ENCODE measurements at places on chromosomes 1 and 21.

- no peak for DNase-seq
Measured at GRCh38 chr1:215321802-215322201, 239.3 kb downstream of the KCNK2 start.

DNA sequence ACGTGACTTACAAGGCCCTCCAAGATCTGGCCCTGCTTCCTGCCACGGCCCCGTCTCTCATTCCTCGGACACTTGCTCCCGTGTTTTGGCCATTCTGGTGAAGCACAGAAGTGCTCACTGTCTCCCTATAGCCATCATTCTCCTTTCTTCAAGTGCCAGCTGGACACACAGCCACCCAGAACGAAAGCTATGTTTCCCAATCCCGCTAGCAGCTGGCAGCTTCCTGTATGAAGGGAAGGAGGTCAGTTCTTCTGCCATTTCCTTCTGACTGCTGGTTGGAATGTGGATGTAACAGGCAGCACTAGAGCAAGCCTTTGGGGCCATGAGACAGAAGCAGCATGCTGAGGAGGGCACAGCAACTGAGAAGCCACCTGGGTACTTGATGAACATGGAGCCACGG, 82.8 kb downstream of the TGFBR3 start:
- DNase-seq: no peak

DNA sequence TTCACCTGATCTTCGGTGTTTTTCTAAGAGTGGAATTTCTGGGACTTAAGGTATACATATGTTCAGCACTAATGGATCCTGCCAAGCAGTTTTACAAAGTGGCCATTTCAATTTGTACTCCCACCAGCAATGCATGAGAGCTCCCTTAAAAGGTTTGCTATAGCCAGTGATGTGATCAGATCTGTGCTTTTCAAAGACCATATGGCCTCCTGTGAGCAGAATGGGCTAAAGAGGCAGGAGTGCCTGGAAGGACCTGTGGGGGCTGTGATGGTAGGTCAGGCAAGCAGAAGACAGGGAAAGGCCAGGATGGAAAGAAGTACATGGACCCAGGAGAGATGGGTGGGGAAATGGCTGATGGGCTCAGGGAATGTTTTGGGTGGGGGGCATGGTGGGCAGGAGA, 252.7 kb downstream of the DISC1 start:
- DNase-seq: no peak

DNA sequence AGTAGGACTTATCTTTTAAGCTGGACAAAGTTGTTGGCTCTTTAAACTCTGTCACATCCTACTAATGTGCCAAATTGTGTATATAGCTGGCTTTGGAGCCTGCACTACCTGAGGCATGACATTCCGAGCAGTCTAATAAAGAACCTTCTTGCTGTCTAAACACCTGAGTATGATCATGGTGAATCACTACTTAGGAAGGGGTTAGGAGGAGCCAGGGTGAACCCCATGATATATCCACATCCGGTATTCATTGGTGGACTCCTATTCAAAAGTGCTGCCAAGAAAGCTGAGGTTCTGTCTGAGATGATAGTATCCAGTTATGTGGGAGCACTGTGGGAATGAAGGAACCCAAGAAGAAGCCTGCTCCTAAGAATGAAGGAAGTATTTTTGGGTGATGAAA, 27.1 kb downstream of the CRNN start:
- DNase-seq: no peak

GRCh38 chr1:63326106-63326472, 3.7 kb downstream of the FOXD3 start:
- DNase-seq: no peak

GRCh38 chr1:25922056-25922970, 16.1 kb upstream of the STMN1 start:
- DNase-seq: no peak

GRCh38 chr1:117094841-117095604, 26.5 kb downstream of the TRIM45 start:
- DNase-seq: no peak

GRCh38 chr1:242187816-242188215, 188.9 kb upstream of the MAP1LC3C start:
- no peak for DNase-seq

DNA sequence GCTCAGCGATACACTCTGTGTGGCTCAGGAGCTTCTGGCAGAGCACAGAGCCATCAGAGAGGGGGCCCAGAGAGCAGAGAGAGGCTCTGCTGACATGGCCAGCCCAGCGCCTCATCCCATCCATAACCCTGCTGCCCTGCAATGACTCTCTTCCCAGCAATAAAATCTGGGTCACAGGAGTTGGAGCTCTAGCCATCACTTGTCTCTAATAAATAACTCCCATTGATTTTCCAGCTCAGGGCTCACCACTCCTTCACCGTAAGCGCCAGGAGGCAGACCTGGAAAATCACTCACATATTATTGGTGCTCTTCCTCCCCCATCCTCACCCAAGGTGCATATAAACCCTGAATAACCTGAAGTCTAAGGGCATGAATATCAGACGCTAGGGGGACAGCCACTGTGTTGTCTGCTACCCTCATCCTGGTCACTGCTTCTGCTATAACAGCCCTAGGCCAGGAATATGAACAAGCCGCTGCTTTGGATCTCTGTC, at the start of gene APCS:
Gene APCS (plus strand): TSS at position 366 of the 491 bp plus-strand sequence. CDS start 96 bp downstream, at position 462.
- DNase-seq: peak; percentile 91

- no peak for DNase-seq
Measured at GRCh38 chr1:209062081-209062620, 521.4 kb upstream of the CAMK1G start.

GRCh38 chr1:201792534-201793305, 36.2 kb upstream of the IPO9 start:
- peak; percentile 68 for DNase-seq

DNA sequence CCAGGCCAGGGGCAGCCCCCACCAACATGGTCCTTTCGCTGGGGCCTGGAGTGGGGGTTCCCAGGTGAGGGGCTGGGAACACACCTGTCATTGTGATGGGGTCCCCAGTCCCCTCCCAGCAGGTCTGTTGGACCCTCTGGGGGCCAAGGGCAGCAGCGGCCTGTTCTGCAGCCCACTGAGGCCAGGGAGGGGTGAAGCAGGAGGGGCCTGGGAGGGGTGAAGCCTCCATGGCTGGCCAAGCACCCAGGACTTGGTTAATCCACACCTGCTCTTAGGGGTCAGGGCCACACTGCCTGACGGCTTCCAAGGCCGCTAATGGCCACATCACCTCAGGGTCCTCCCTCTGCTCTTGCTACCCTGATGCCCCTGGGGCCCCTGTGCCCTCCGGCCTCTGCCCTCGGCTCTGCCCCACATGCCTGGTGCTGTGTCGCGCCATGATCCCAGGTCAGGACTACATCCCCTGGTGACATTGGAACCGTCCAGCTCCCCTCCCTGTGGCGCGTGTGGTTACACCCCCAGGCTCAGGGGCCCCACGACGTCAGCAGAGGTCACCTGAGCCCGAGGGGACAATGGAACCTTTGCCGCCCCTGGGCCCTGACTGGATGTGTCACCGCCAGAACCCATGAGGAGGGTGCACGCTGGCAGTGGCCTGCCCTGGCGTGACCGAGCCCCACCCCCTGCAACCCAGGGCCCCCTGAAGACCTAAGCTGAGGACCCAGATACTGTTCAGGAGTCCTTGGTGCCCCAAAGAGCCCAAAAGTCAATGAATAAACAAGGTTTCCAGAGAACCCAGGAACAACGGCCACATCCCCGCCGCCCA, 7.0 kb downstream of the TNFRSF18 start:
- DNase-seq: no peak

- DNase-seq: no peak
Measured at GRCh38 chr1:7638078-7638477, 133.0 kb upstream of the VAMP3 start.

DNA sequence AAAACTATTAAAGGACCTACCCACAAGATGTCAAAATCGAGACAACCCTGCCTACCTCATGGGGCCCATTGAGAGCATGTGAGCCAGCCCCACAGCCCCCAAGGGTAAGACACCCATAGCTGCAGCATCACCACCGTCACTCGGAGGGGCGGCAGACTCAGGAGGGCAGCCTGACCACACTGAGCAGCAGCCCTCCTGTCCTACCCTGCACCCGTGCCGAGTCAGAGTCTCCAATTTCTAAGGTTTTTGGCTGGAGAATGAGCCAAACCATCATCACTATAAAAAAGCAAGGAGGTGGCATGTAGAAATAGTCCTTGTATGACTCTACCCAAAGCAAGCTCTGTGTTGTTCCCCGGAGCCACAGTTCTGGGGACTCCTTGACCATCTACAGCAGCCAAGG, 94.7 kb downstream of the SSBP3 start:
- DNase-seq: no peak

GRCh38 chr1:9595156-9595967, 6.7 kb downstream of the TMEM201 start:
- no peak for DNase-seq

GRCh38 chr1:30106125-30106524, 617.3 kb downstream of the MATN1 start:
- DNase-seq: no peak

- no peak for DNase-seq
Measured at GRCh38 chr1:22494144-22494543, 42.5 kb downstream of the ZBTB40 start.

DNA sequence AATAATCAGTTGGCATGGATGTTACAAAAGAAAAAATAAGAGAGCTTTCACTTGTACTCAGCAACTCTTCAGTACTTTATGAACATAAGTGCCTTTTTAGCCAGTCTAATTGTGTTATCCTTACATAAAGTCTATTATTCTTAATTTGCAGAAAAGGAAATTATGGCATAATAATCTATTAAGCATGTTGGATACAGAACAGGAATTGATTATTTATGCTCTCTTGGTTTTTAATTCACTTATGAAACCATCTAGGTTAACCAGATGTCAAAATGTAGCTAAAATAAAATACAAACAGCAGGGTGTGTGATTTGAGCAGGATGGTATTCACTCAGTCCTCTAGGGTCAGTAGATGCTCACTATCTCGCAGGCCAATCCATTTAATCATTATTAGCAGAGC, 79.7 kb downstream of the PLPPR5 start:
- DNase-seq: no peak

DNA sequence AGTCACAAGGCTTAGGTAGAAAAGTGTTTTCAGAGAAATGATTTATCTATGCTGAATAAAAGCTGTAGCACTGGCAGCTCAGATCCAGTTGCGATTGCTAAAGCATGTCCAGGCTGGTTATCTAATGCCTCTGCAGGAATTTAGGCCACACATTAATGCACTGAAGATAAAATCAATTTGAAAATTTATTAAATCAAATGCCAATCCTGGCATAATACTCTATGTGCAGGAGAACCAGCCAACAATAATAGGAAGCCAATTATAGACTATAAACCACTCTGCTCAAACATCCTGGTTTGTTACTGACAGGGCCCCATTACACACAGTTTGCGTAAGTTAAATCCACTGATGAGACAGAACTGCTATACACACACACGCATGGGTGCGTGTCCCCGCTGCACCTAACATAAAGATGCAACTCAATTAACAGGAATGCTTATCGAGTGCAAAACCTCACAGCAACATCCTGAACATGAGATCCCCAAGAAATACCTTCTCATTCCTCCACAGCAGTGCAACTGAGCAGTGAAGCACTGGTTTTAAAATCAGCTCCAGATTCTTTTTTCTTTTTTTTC, 40.6 kb downstream of the PTP4A2 start:
- DNase-seq: no peak

DNA sequence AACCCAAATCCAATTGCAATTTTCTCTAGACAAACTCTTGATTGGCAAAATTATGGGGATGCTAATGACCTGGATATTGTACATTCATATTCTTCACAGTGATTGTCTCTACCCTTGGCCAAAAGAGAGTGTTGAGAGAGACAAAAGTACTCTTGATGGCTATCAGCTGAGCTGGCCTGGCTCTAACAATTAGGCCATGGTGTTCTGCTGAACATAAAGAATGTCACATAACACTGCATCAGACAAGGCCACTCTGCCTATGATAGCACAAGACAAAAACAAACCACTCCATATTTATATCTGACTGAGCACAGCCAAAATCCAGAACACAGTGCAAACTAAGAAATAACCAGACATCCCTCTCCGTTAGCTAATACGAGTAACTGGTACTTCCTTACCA, 101.7 kb downstream of the ADAMTS1 start:
- no peak for DNase-seq

DNA sequence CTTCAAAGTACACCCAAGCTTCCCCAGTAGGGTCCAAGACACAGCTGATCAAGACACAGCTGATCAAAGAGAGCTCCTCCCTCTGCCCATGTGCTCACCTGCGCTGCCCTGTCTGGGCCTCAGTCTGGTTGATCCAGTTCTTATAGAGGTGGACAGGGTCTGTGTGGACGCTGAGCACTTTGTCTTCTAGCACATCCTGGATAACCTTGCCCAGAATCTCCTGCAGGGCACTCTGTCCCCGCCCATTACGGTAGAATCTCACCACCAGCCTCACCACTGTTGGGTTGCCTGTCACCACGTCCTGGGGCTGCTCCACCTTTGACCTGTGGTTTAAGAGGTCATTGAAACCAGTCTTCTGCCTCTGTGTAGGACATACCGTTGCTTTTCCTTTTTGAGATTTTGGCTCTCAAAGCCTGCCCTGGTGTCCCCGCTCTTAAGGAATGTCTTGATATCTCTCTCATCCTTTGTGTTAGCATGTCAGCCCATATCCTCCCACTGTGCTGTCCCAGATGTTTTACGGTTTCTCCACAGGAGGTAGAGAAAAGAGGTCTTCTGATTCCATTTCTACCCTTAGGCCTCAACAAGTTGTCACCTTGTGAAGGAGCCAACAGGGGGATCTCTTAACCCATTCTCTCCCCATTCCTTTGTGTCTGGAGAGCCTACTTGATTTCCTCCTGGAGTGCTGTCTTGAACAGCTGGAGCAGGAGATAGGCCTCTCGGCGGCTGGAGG, 33.5 kb downstream of the IQGAP3 start:
- DNase-seq: no peak

- DNase-seq: no peak
Measured at GRCh38 chr1:204545202-204545601, 29.0 kb downstream of the MDM4 start.

- no peak for DNase-seq
Measured at GRCh38 chr1:111906816-111907215, 82.7 kb downstream of the KCND3 start.

GRCh38 chr1:24506691-24507381, 4.2 kb downstream of the RCAN3 start:
- no peak for DNase-seq

DNA sequence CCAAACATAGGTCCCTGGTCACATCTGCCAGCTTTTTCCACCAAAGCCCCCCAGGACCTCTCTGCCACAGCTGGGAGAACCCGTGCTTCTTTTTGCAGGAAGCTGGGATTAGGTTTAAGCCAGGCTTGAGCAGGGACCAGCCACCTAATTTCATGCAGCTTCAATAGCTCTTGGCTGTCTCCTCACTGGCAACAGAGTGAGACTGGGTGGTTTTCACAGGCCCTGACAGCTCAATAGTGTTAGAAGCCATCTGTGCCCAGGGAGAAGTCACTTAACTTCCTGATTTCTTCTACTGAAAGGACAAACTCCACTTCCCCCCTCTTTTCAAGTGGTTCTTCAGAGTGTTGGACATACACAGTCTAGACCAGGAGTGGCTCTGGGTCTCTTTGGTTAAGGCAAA, 20.4 kb upstream of the SRSF4 start:
- DNase-seq: no peak

GRCh38 chr1:183628537-183628936, 7.0 kb downstream of the ARPC5 start:
- no peak for DNase-seq

- DNase-seq: no peak
Measured at GRCh38 chr1:77534456-77534855, 148.0 kb downstream of the ZZZ3 start.
